ENCODE measurements at places on chromosomes 6 and 20.

- DNase-seq: no peak
Observed at GRCh38 chr6:108524528-108525248, 36.0 kb upstream of the FOXO3 start.

- DNase-seq: no peak
Observed at GRCh38 chr6:109834595-109835437, 143.3 kb upstream of the GPR6 start.

- peak; percentile 65 for DNase-seq
Observed at GRCh38 chr6:70955441-70956190, 1.2 kb downstream of the B3GAT2 start.

DNA sequence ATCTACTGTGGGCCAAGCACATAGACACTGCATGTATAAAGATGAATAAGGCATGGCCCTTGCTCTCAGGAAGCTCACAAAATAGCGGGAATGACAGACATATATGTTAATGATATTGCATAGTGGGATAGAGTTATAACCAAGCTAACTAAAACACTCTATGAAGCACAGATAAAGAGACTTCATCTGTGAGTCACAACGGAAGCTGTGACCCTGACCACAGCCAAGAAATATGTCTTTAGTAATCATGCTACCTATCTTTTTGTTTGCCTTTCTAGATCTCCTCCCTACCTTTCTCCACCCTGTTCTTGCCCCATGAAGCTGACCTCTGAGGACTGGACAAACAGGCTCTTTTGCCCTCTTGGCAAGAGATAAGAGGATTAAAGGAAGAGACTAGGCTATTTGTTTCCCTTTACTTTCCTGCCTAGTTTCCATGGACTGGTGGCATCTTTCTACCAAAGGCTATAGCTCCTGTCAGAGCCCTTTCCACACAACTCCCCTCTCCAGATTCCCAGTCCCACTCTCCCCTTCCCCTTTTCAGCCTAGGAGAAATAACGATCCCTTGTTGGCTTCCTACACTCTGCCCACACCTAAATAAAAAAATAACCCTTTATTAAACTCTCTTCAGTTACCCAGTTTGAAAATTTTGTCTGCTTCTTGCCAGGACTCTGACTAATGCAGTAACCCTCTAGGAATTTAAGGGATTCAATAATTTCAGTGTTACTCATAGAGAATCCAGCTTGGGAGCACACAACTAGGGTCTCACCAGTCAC, 504.9 kb upstream of the MARCKS start:
- DNase-seq: no peak

- DNase-seq: no peak
Observed at GRCh38 chr6:36984581-36985416, 1.2 kb downstream of the MTCH1 start.

DNA sequence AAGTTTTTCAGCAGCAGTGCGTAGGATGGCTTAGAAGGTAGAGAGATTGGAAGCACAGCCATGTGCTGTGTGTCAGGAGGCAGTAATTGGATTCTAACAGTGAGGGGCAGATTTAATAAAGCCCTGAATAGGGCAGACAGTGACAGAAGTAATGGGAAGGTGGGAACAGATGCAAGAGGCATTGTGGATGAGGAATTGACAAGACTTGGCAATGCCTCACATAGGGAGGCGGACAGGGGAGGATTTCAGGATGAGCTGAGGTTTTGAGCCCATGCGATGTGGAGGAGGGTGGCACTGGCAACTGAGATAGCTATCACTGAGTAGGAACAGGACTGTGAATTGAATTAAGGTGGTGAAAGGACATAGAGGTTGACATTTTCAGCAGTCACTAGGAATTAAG, 262.2 kb upstream of the FLRT3 start:
- DNase-seq: no peak

- DNase-seq: no peak
Observed at GRCh38 chr6:140029551-140029950, 655.1 kb upstream of the CITED2 start.

DNA sequence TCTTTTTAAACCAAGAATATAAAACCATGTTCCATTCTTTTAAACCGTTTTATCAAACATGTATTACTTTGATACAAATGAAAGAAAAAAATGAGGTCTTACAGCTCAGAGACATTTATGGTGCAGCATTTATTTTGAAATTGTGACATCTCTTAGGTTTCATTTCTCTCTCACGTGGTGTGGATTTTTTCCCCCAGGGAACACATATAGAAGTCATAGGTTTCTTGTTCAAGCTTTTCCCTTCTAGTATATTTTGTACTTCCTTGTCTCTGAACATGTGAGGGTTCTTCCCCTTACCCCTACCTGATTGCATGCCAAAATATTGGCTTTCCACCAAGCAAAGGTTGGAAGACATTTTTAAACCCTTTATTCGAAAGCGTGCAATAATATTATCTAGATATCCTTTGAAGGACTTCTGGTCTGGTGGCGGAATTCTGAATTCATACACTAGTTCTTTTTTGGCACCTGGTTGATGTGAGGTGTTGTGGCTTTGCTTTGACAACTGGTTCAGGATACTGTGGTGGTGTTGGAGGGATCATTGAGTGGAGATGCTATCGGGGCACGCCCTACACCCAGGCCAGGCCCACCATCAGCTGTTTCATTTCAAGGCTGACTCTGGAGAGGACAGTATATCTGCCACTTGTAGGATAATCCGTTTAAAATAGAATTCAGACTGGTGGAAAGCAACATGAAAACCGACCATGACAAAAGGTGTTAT, 5.6 kb upstream of the FAM50B start:
- DNase-seq: no peak

- DNase-seq: no peak
Observed at GRCh38 chr6:105253787-105254186, 74.0 kb upstream of the POPDC3 start.

DNA sequence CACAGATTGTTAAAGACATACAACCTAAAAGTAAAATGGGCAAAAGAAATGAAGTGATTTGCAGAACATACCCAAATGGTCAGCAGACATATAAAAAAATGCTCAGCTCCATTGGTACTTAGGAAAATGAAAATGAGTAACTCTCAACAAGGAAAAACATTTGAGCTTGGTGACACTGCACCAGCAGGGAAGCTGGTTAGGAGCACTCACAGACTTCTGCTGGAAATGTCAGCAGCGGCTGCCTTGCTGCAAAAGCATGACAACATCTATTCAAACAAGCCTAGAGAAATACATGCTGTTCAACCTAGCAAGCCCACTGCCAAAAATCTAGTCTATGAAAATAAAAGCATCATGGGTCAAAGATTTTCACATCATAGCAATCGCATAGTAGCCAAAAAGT, 99.0 kb upstream of the FOXQ1 start:
- DNase-seq: no peak

DNA sequence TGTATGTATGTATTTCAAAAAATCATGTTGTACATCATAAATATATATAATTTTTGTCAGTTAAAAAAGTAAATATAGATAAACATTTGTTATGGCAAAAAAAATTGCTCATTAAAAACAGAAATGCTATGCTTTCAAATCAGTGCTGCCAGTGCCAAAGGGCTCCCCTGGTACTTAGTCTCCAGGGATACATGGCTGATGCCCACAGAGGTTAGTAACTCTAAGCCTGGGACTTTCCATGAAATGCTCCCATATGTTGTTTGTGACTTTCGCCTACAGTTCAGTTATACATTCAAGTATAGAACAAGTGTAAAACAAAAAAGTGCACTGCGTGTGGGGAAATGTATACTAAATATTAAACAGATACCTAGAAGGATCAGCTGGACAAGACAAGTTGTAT, 104.0 kb downstream of the TENT5A start:
- DNase-seq: no peak

- DNase-seq: no peak
Observed at GRCh38 chr6:148934961-148935360, 188.1 kb downstream of the UST start.

DNA sequence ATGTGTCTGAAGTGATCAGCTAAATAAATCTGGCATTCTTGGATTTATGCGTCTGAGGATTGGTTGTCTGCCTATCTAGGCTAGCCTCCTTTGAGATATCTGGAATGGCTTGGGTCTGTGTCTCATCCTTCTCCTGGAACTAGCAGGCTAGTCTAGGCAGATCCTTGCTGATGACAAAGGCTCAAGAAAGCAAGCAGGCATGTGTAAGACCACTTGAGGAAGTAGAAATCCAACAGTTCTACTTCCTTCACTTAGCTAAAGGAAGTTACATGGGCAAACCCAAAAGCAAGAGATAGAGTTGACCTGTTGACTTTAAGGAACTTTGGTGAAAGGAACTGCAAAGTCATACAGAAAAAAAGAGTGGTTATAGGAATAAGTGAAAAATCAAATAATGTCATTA, 672.6 kb downstream of the MAFB start:
- DNase-seq: no peak

DNA sequence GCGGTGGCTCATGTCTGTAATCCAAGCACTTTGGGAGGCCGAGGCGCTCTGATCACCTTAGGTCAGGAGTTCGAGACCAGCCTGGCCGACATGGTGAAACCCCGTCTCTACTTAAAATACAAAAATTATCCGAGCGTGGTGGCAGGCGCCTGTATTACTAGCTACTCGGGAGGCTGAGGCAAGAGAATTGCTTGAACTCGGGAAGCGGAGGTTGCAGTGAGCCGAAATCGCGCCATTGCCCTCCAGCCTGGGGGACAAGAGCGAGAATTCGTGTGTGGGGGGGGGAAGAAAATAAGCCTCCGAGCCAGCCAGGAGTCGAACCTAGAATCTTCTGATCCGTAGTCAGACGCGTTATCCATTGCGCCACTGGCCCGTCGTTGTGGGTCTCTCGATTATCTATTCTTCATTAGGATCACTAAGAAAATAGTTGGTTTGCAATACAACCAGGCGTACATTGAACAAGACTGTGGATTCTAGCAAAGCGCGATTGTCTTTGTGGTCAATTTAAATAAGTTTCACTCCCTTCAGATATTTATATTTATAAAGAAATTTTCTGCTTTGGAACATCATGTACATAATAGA, 33.9 kb upstream of the PRSS16 start:
- no peak for DNase-seq

All from stimulated activated CD8-positive, alpha-beta memory T cell treated with anti-CD3 and anti-CD28 coated beads, Interleukin-12 subunit alpha, Interleukin-12 subunit beta, amount 100 ng/mL, for 4 hours (primary cell).